ENCODE measurements at places on chromosomes 4 and X. TPM values are rescaled to one million over a fixed set of nuclear protein-coding genes. Genes with fewer than 3 reads are reported as not detected.

FGFBP2 gene
- not detected for total RNA-seq

KCNIP4 gene
- 6.2 TPM for total RNA-seq

IDH3G gene
- total RNA-seq = 50.0 TPM

RRH gene
- 0.41 TPM for total RNA-seq

EGF gene
- total RNA-seq = 65.1 TPM

ABCG2 gene
- total RNA-seq = 21.5 TPM

ADRA2C gene
- total RNA-seq = 7.9 TPM

RGN gene
- 3.5 TPM for total RNA-seq

BEX5 gene
- 3.4 TPM for total RNA-seq

TRAM1L1 gene
- 8.9 TPM for total RNA-seq

CETN2 gene
- 52.4 TPM for total RNA-seq

SLC6A14 gene
- 1.1 TPM for total RNA-seq

SLITRK4 gene
- 0.71 TPM for total RNA-seq

XAGE2 gene
- not detected for total RNA-seq

CT83 gene
- 2.1 TPM for total RNA-seq

UGT2B15 gene
- total RNA-seq = 2.0 TPM

NKX3-2 gene
- 0.79 TPM for total RNA-seq

MYOZ2 gene
- total RNA-seq = not detected

NAP1L2 gene
- total RNA-seq = 2.5 TPM

RPS6KA6 gene
- total RNA-seq = 13.4 TPM

ARHGAP36 gene
- 1.6 TPM for total RNA-seq

TCEAL2 gene
- total RNA-seq = 2.8 TPM

SMIM43 gene
- 0.60 TPM for total RNA-seq

EFNB1 gene
- total RNA-seq = 63.7 TPM

ASMT gene
- not detected for total RNA-seq

ZNF732 gene
- 2.7 TPM for total RNA-seq

SYP gene
- 13.6 TPM for total RNA-seq

MSANTD1 gene
- total RNA-seq = 1.4 TPM

FRAS1 gene
- 33.1 TPM for total RNA-seq

MAOA gene
- total RNA-seq = 18.9 TPM

F9 gene
- total RNA-seq = 0.24 TPM

NAA11 gene
- not detected for total RNA-seq

XAGE1B gene
- total RNA-seq = not detected

PIGA gene
- total RNA-seq = 34.6 TPM

DRP2 gene
- 0.14 TPM for total RNA-seq

ARX gene
- total RNA-seq = 12.1 TPM

GAGE2A gene
- total RNA-seq = not detected

SLC10A4 gene
- total RNA-seq = 2.8 TPM

RNF128 gene
- total RNA-seq = 14.8 TPM

PAGE1 gene
- total RNA-seq = not detected

XK gene
- total RNA-seq = 1.7 TPM

ZNF674 gene
- total RNA-seq = 4.3 TPM

MAGEA9B gene
- not detected for total RNA-seq
